ENCODE measurements at places on chromosomes 2 and 18.

DNA sequence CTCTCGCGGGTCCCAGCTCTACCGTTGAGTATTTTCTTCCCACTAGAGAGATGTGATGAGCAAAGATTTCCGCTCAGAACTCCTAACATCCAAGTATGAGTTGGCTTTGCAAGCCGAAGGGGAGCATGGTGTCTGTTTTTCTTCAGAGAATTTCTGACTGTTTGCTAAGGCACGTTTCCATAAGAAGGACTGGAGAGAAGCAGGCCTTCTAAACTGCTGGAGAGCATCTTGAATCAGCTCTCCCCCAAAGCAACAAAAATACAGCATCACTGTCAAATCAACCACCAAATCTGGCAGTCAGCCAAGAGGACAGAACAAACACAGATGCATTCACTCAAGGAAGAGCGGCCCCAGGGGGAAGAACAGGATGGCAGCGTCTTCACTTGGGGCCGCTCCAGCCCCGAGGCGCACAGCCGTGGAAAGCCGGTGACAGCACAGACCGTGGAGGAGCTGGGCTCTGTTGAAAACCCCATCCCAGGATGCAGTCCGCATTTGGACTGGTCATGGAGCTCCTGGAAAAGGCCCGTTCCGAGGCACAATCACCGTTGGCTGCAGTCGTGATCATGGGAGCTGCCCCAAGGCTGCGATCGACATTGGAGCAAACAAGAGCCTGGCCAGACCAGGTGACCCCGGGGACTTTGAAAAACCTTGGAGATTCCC is 101.4 kb downstream of the NFATC1 start:
- DNase-seq, result peak; percentile 14

GRCh38 chr18:36372903-36373311 is 75.4 kb downstream of the FHOD3 start:
- peak; percentile 87 for DNase-seq

DNA sequence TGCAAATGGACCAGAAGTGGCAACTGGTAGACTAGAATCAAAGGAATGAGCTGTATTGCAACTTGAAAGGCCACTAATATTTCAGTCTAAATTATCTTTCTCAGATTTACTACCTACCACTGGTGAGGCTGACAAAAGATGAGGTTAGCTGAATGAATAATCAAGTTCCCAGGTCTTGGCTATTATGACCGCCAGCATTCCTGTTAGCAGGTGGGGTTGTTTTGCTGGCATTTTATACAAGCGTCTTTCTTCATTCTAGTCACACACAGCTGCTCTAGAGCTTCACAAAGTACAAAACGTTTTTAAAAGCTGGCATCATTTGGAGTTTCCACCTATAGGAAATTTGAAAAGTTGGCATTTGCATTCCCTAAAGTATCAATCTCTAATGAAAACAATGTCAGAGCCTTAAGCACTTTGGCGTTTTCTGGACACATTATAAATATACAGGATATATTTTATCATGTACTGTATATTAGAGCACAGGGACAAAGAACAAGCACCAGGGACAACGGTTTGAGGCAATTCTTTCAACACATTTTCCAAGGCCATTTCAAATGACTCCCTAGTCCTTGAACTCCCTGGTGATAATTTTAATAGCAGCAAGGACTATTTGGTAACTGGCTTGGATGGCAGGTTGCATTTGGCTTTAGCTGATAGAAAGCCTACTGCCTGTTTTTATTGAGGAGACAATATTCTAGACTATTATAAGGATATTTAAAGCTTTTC is 410.2 kb upstream of the CHST9 start:
- DNase-seq, result no peak

GRCh38 chr18:60892855-60893254 is 440.4 kb upstream of the CDH20 start:
- no peak for DNase-seq

GRCh38 chr2:134335601-134336000 is 81.7 kb downstream of the MGAT5 start:
- DNase-seq, result no peak

DNA sequence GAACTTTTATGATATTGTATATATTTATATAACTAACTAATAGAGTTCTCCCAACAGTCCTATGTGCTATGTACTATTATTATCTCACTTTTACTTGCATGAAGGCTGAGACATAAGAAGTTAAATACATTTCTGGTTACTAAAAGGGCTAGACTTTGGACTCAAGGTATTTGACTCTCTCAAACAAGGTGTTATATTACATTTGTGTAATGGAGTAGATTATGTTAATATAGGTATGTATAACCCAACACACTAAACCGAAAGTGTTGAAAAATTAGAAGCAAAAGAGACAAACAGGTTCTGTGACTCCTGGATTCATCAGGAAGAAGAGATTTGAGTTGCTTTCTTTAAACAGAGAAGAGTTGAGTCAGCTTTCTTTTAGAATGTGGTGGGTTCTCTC is 733.6 kb upstream of the ZEB2 start:
- DNase-seq, result no peak

GRCh38 chr2:206075113-206075512 is 10.9 kb downstream of the INO80D start:
- DNase-seq, result no peak

DNA sequence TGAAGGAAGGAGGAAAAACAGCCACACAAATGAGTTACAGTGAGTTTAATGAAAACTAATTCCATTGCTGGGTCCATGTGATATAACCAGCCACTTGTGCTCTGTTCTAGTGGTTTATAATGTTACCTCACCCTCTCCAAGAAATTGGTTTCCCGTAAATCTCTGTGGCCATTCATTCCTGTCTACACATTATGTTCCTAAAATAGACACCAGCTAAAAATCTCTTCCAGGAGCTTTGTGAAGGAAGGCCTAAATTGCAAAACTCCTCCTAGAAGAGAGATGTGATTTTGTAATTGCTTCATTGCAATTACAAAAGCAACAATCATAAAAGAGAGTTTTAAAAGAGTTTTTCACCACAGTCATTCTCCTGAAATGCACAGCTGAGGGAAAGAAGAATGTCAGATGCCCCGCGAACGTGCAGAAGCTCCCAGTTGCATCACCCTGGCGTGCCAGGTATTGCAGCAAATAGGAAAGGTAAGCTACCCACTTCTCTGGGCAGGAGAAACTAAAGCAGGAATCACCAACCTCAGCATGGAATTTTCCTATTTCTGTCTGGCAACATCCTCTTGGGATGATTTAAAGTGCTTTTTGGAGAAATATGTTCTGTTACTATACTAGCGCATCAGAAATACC is 1.7 kb downstream of the SCN1A start:
- DNase-seq, result no peak

- no peak for DNase-seq
Measured at GRCh38 chr2:233996461-233996860, 54.0 kb upstream of the SPP2 start.

DNA sequence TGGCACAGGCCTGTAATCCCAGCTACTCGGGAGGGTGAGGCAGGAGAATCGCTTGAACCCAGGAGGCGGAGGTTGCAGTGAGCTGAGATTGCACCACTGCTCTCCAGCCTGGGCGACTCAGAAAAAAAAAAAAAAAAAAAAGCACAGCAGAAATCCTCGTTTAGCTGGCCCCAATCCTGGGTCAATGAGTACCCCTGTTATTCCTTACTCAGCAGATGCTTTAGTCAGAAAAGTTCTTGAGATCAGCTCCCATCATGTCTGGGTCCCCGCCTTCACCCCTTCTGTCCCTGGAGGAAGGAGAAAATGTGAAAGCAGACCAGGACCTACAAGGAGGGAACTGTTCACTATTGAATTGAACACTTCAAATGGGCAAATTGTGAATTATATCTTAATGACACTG is 16.4 kb upstream of the KCNG3 start:
- DNase-seq, result no peak

DNA sequence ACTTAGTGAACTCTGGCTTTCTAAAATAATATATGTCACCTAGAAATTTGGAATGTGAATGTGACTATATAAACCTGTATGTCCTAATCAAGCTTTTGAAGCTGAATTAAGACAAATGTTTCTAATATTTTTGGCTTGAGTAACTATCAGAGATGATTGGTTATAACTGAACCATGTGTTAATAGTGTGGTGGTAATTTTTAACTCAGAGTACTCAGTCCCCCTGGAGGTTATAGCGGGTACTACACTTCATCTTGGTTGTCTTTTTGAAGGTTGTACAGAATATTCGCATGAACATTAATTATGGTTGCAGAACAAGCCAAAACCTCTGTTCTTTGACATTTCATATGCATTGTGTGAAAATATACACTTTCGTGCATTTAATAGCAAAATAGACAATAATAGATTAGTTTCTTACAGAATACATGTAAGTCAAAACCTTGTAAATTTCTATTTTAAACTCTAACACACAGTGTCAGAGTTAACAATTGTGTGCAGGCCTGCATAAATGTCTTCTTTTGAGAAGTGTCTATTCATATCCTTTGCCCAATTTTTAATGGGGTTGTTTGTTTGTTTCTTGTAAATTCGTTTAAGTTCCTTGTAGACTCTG is 86.0 kb downstream of the OSBPL6 start:
- DNase-seq, result peak; percentile 80

- no peak for DNase-seq
Measured at GRCh38 chr2:217325816-217326215, 466.0 kb upstream of the TNP1 start.

DNA sequence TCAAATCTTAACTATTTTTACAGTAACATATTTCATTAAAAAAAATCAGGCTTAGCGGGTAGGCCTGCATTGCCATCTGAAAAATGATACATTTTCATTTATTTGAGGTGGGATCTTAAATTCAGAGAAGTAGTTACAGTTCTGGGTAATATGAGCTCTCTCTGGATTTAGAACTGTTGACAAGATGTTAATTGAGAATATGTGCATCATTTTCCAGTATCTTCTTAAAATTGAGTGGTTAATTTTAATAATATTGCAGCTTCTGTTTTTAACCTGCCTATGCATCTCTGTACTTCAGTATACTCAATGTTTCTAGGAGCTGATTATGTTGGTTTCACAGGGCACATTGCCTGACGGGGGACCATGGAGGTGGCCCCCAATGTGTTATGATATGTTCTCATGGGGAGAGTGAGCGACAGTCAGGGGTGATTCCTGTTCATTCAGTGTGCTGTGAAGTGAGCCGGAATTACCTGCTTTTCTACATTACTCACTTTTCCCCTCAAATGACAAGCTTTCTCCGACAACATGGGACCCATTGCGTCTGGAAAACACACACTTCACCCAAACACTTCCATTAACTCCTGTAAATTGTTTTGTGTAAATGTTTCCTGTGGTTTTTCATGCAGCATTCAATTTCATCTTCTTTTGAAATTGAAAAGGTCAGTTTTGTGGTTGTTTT is 406.2 kb downstream of the MTX2 start:
- no peak for DNase-seq

DNA sequence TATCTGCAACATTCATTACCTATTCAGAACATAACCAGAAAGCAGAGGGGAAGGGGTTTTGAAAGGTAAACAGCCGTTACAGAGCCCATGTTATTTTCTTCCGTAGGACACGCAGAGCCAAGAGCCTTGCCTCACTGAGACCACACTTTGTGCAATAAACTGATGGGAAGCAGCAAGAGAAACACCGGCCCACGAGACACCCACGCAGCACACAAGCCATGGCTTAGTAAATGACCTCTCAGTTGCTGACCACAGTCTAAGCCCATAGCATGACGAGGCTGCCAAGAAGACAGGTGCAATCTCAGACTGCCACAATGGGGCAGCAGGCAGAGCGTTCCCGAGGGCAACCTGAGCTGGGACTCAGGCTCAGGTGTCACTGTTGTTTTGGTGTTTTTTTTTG is 59.6 kb downstream of the CABYR start:
- DNase-seq, result no peak

- DNase-seq, result no peak
Measured at GRCh38 chr2:188523919-188524318, 232.2 kb downstream of the GULP1 start.

- no peak for DNase-seq
Measured at GRCh38 chr18:63795606-63796005, 20.4 kb downstream of the SERPINB7 start.

DNA sequence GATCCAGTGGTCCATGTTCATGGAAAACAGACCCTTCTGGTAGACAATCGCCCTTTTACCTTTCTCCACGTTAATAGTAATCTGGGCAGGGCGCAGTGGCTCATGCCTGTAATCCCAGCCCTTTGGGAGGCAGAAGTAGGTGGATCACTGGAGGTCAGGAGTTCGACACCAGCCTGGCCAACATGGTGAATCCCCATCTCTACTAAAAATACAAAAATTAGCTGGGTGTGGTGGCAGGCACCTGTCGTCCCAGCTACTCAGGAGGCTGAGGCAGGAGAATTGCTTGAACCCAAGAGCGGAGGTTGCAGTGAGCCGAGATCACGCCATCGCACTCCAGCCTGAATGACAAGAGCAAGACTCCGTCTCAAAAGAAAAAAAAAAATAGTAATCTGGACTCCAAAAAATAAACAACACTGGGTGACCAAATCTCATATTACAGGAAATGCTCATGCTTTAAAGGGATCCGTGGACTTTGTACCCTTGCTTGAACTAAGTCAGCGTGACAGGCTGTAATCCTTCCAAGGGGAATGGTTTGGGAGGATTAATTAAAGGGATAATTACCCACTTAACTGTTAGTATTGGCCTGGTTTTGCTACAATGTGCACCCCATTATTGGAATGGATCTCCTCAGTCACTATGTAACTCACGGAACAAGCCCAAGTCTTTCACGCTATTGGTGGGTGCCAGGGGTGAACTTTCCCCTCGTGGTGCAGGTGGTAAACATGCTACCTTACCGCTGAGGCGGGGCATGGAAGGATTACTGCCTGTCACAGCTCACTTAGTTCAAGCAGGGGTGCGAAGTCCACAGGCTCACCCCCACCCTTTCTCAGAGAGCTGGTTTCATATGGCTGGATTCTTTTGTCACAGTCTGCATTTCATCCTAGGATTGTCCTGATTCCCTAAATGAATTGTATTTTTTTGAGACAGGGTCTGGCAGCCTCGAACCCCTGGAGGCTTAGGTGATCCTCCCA is 36.7 kb downstream of the PROC start:
- no peak for DNase-seq

DNA sequence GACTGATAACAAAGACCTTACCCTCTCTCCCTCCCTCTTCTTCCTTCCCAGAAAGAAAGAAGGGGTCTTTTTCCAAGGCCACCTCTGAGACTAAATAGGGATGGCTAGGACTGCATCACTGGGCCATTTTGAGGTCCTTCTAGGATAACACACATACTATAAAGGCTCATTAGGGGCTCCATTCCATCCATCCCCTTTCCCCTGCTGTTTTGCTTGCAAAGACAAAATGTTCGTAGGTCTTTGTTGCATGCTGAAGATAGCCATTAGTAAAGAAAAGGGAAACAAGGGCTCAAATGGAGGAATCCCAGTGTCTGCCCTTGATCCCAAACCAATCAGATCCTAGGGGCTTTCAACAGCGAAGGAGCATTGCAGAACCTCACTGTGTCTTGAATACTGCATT is 344.3 kb downstream of the CYP26B1 start:
- no peak for DNase-seq

GRCh38 chr18:33839452-33840211 is 261.6 kb downstream of the ASXL3 start:
- DNase-seq, result no peak

GRCh38 chr2:58764338-58765104 is 523.4 kb upstream of the FANCL start:
- no peak for DNase-seq

- DNase-seq, result no peak
Measured at GRCh38 chr18:6561016-6561415, 146.3 kb upstream of the L3MBTL4 start.
